ENCODE measurements at places on chromosomes 2 and 18.

GRCh38 chr18:30208546-30208945 is 834.0 kb downstream of the DSC3 start:
- no peak for DNase-seq

DNA sequence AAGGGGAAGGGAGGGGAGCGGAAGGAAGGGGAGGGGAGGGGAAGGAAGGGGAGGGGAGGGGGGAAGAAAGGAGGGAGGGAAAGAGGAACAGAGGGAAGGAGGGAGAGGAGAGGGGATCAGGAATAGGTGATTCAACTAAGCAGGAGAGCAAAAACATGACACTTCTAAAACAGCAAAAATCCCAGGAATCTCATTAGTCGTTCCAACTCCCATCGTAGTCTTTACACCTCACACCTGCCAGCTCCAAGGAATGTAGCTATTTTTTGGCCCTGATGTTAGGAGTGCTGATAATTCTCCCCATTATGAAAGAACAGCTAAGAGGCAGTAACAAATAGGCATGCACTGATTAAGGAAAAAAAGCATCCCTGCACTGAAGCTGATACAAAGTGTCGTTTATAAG is 709.9 kb upstream of the PKDCC start:
- no peak for DNase-seq

DNA sequence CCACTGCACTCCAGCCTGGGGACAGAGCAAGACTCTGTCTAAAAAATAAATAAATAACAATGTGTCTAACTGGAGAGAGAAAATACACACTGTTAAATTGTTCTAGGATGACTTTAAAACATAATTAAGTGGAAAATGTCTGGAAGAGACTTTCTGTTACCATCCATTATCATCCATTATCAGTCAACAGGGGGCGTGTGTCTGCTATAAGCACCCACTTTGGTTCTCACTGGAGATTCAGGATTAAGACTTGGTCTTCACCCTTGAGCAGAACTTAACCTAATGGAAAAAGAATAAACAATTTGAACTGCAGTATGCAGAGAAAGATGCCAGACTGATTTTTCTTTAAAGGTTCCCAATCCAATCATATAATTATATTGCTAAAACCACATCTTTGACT is 999.8 kb upstream of the GYPC start:
- DNase-seq: no peak

- DNase-seq: peak; percentile 76
These were observed 32.8 kb upstream of the IL1B start for GRCh38 chr2:112869258-112869842.

- DNase-seq: no peak
These were observed 29.0 kb upstream of the TAF1B start for GRCh38 chr2:9814129-9814868.

DNA sequence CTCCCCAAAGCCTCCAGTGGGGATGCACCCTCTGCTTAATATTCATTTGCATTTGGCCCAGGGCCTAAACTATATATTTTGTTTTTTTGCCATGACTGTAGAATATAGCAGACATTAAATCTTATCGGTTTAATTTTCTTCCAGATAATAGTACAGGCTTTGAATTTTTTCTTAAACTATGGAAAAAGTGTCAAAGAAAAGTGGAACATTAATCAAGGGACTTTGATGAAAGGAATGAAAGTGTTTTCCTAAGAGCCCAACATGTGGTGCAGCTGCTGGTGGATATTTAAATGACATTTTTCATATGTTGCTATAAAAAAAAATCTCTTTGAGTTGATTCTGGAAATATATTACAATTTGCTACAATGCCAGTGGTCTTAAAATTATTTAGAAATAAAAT is 346.8 kb downstream of the CYP26B1 start:
- no peak for DNase-seq

GRCh38 chr2:141554810-141555209 is 576.0 kb downstream of the LRP1B start:
- DNase-seq: peak; percentile 4

DNA sequence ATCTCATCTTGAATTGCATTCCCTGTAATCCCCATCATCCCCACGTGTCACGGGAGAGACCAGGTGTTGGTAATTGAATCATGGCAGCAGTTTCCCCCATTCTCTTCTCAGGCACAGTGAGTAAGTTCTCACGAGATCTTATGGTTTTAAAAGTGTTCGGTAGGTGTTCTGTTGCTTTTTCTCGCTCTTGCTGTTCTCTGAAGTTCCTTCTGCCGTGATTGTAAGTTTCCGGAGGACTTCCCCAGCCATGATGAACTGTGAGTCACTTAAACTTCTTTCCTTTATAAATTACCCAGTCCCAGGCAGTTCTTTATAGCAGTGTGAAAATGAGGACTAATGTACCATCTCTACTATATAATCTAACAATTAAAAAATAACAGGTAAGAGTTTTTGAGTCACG is 409.9 kb upstream of the NRXN1 start:
- no peak for DNase-seq

DNA sequence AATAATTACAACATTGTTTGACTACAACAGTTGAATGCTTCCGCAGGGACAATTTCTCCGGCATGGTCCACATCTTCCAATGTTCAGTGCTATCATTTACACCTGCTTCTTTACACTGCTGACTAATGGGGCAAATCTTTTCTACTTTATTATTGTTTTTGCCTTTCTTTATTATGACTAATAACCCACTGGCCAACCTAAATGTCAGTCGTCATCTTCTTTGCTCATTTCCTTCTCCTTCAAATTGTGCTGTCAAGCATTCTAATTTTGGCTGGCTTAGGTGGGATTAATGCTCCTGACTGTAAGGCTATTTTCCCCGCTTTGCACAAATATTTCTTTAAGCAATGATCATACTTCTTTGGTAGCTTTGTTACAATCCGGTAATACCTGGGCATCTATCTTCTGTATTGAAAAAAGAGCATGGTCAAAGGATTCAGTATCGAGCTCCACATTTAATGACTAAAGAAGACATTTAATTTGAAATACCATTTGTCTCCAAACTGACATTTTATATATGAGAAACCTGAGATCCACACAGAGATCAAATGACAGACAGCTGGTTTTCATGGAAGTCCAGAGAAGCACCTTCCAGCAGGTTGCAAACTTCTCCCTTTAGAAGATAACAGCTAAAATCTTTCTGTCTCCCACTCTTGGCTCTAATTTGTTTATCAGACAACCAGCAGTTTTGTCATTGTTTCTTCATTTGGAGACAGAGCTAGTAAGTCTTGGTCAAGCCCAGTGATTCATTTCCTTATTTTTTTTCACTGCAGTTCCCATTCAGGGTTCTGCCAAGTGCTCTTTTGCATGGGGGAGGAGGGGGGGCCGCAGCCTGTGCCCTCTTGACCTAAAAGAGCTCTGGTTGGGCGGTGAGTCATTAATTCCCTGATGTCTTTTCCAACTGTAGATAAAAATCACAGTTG is 132.9 kb downstream of the SOCS6 start:
- peak; percentile 91 for DNase-seq

DNA sequence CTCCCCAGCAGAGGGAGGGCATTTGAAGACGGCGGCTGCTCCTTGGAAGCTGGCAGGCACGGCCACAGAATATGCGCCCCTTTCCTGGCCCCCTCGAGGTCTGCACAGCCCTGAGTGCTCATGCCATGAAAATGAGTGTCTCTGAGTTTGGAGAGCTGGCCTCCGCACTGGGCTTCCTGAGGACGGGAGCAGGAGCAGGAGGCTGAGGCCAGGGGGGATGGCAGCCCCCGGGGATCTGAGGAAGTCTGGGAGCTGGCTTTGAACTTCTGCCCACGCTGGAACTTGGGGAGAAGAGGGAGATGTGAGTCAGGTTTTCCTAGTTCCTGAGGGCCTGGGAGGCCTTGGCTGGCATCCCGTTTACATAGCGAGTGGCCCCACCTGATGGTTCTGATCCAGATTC is 47.0 kb downstream of the RRM2 start:
- no peak for DNase-seq

DNA sequence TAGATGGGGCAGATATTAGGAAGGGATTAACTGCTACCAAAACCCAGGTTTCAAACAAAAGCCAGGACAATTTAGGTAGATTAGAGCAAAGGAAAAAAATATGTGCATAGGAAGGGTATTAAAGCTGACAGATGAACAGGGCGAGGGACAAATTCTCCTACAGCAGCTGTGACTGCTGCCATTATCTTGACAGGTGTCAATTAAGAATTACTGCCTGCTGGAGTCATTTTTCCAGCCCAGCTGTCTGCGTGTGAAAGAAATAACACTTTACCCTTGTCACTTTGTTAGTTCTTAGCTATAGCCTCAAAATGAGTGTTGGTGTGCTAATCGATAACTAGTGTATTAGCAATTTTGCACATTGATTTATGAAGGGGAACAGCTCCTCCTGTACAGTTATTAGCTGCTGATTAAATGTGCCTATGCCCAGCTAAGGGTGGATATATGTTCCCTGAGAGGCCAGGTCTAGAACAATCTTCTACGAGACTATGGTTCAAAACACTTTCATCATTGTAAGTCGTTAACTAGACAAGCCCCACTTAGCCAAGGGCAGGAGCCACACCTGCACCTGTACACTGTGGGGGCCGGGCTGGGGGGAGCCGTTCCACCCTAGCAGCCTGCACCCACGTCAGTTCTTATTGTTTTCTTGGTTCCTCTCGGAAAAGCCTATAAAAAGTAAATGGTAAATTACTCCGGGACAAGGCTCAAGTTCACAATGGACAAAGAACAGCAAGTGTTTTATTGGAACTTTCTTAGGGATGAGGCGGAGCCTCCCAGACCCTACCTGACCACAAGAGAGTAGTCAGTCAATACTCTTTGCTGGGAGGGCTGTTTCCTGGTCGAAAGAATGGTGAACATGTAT is 7.7 kb downstream of the TSHZ1 start:
- DNase-seq: no peak

DNA sequence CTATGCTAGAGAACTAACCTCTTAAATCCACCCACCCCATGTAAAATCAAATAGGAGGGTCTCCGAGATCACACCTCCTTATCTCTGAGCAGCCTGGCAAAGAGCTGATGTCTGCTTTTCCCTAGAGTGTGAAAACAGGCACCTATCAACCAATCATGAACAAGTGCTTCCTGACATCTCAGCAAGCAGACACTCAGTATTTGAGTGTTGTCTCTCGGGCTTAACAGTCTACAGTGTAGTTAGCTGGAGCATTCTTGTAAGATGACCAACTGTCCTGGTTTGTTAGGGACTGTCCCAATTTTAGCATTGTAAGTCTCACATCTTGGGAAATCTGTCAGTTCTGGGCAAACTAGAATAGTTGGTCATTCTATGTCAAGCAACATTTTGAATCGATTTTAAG is 26.4 kb downstream of the MARCHF4 start:
- peak; percentile 16 for DNase-seq

DNA sequence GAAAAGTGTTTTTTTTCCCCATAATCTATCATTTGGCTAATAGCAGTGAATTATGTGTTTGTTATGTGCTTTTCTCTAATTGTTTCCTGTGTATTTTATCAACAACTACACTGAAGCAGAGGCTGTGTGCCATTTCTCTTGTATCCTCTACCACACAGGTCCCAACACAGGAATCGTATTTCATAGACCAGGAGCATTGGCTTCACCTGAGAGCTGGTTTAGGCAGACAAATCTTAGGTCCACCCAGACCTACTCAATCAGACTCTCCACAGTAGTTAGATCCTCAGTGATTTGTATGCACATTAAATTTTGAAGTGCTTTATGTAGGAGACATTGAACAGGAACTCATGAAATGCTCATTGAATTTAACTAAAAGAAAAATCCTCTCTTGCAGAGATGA is 109.2 kb downstream of the FSHR start:
- DNase-seq: no peak

GRCh38 chr2:129369437-129369836 is 610.0 kb upstream of the RAB6C start:
- no peak for DNase-seq

GRCh38 chr2:233905945-233906344 is 11.2 kb upstream of the TRPM8 start:
- DNase-seq: no peak

DNA sequence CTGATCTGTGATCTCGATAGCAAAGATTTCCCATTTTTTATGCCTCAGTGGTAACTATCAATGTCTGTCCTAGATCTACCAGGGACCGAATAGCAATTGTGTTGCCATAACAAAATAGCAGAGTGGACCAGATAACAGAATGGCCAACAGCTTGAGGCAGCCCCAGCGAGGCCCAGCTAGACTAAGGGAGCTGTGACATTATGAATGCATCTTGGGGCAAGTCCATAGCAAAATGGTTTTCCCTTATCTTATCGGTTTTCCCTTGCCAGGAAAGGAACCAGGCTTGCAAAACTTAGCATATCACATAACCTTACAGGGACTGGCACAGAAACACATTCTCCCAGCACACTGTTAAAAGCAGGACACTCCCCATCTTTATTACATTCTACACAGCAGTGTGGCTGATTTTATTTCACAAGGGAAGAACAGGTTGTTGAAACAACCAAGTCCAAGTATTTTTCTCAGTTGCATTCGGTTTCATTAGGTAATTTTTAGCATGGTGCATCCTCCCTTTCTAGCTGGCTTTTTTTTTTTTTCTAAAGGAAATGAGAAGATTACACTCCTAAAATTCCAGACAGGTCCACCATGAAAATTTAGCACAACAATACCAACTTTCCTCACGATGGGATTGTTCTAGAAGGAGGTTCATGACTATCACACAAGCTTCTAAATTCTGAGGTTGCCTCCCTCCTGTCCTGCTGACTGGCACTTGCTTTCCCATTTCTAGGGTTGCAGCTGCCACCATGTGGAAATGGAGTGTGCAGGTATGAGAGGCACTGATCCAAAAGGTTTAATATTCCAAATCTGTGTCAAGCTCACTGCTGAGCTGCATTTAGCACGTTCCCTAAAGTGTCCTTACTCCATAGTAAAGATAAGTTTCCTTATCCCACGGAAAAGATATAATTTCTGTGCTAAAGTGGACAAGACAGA is 97.0 kb upstream of the SLC35G4 start:
- no peak for DNase-seq

- no peak for DNase-seq
These were observed at the start of gene GRB14 for GRCh38 chr2:164620873-164621763. Gene GRB14 (minus strand): TSS chr2:164621482. CDS start chr2:164621309, 173 bp downstream.

Data from SJSA1 (cell line).